ENCODE measurements at places on chromosomes 2 and 18. TPM values are rescaled to one million over a fixed set of nuclear protein-coding genes. Genes with fewer than 3 reads are reported as not detected.
A peak's percentile ranks its signal among the peaks of the same experiment; 100 is the strongest.

Gene CD226
- polyA plus RNA-seq = 0.53 TPM

Gene TXNL4A
- 157 TPM for polyA plus RNA-seq

Gene KRTCAP3
- polyA plus RNA-seq = 3.8 TPM

Gene CD302
- polyA plus RNA-seq = 20.7 TPM

DNA sequence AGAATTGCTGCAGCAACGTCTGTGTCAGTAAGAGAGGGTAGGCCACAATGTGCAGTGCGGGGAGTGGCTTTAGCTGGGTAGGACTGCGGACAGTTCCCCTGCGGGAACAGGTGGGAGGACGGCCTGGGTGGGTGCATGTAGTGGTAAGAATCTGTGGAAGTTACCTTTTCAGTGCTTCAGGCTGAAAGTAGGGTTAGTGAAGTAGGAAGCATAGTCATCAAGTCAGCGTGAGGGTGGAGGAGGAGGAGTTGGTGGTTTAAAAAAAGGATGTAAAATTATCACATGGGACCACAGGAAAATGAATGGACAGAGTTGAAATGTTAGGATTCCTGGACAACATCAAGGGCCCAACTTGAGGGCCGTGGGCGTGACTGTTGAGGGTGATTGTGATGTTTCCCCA lies 13.2 kb downstream of the CEP192 start:
- no peak for DNase-seq

GRCh38 chr2:25979001-25979400 lies 3.3 kb downstream of the KIF3C start:
- DNase-seq = no peak

DNA sequence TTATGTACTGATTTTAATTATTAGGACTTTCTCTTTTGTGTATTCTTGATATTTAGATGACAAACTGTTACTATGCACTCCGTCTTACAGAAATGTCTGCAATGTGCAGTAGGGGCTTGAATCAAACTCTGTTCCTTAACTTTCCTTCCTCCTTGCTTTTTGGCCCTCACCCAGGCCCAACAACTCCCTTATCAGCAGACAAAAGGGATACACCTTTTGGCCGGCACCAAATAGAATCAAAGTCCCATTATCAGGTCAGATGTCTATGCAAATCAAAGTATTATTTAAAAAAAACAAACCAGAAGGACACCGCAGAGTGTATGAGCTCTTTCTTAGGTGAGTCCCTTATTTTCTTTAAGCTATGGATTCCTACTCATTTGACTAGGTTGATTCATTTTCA lies 116.3 kb upstream of the SERPINE2 start:
- DNase-seq = no peak

DNA sequence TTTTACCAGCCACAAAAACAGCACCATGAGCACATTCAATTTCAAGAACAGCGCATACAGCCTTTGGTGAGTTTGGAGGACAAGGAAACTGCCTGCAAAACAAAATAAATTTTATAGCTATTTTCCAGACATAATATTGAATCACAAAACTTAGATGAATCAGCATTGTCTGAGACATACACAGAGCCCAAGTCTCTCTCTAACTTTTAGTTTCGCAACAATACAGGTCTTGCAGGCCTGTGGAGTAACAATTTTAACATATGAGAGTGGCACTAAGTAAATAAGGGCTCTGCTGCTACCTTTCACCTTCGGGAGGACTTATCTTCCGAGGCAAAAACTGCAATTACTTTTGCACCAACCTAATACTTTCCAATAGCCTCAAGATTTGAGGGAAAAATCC lies 56.1 kb upstream of the PEX13 start:
- no peak for DNase-seq

- DNase-seq = no peak
These were observed 14.9 kb downstream of the COPS9 start for GRCh38 chr2:240121190-240121589.

GRCh38 chr2:229417176-229417575 lies 146.1 kb upstream of the PID1 start:
- no peak for DNase-seq

- no peak for DNase-seq
These were observed 17.4 kb upstream of the ANKRD53 start for GRCh38 chr2:70960833-70961647.

DNA sequence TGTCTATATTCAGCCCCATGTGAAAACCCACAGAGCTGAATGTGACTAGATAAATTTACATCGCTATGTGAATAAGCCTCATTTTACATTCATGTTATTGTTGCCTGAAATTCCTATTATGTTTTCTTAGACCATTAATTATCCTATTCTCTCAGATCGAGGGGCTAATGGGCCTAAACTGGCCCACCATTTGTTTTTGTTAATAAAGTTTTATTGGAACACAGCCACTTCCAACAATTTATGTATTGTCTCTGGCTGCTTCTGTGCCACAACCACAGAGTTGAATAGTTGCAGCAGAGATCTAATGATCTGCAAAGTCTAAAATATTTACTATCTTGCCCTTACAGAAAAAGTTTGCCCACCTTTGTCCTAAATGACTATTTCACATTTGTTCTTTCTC lies 61.0 kb downstream of the KLHL14 start:
- no peak for DNase-seq

DNA sequence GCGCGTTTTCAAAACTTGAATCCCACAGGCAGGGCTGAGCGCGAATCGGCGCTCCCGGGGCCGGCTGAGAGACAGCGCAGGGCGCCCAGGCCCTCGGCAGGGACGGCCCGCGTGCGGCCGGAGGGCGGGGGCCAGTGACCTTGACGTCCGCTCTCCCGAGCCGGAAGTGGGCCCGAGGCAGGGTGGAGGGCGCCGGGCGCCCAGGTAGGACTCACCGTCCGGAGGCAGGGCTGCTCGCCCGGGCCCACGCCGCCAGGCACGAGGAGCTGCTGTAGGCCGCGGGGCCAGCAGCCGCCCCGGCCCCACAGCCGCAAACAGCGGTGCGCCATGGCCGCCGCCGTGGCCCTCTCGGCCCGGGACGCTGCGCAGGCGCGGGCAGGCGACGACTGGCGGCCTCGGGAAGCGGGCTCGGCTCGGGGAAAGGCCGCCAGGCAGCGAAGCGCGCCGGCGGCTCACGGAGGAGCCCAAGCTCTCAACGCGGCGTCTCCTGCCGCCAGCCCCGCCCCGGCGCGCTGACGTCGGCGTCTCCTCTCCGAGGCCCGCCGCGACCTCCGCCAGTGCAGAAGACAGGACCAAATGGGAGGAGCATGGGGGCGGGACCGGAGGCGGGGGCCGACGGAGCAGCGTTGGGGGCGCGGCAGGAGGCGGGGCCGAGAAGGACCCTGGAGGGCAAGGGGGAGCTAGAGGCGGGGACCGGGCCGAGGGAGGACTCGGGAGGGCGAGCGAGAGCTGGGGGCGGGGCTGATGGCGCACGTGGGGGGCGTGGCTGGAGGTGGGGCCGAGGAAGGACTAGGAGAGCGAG lies at the start of gene AFG3L2:
TSS of gene AFG3L2 (minus strand) at position 474 of the 802 bp plus-strand sequence. CDS start at position 329, 145 bp downstream.
- peak; percentile 99 for DNase-seq

DNA sequence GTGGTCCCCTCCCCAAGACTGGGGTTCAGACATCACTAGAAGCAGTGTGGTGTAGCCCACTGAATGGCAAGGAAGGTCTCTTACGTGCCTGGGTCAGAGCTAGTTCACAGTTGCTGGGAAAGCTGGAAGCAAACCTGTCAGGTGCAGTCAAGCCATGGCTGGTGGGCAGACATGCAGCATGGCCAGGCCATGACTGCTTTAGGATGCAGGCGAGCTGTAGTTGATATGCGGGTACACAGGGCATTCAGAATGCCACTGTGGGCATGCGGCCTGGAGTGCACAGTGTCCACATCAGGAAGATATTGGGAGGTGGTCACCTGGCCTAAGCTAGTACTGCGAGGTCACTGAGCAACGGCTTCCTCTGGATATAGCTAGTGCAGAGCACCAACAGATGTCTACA lies 11.8 kb upstream of the SLC9A4 start:
- DNase-seq = no peak

DNA sequence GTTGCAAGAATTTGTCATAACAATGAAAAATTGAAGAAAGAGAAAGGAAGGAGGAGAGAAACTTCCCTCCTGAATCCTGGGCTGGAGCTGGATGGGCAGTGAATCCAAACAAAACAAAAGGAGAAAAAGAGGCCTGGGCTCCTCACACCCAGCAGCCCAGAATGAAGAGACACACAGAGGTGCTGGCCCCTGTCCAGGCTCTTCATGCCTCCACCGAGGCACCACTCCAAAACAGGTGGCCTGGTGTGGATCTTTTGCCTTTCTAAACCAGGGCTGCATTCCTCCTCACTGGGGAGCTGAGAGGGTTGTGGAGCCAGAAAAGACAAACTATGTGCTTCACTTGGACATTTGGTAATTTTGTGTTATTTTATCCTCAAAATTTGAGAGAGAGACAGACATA lies 76.0 kb downstream of the FAM124B start:
- no peak for DNase-seq

GRCh38 chr18:76725445-76725844 lies 96.9 kb upstream of the ZNF236 start:
- DNase-seq = no peak

DNA sequence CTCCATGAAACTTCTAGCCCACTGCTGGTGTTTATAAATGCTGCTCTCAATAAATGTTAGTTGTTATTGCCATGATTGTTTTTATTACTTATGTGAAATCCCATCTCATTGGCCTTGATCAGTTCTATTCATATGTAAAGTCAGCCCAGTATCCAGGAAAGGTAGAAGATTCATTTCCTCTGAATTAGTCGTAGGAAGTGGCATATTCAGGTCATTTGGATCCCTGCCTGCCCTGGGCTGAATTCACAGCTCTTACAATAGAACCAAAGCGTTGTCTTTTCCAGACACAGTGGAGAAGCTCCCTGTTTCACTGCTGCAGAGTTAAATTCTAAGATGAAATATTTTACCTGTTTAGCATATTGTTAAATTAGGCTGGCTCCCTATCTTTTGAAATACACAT lies 70.3 kb downstream of the MAIP1 start:
- no peak for DNase-seq

DNA sequence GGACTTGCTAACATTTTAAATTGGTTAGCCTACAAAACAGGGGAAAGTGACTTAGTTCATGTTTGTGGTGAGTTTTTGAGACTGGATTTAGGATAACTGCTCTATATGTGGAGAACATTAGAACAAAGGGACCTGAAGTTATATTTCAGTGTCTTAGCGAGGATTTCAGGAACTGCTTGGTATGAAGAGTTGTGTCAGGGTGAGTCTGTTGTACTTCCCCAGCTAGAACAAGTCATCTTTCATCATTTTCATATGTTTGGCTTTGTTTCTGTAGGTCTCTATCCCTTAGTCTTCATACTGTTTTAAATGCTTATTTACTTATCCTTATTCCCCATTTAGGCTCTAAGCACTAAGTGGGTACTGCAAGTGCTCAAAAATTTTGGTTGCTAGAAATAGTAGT lies 41.9 kb downstream of the KCMF1 start:
- DNase-seq = no peak

DNA sequence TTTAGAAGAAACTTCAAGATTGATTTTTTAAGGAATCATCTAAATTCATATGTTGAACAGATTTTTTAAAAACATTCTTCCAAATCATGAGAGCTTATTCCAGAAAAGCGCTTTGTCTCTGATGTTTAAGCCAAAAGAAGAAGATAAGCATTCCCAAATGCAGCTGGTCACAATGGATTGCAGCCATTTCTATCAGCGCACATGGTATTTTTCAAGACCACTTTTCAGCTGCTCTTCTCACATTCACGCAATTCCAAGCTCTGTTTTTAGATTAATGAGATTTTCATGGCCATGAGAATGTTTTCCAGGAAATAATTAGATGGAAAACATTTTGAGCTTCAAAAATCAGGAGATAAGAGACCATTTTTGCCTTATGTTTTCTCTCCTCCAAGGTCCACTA lies 8.7 kb downstream of the OSBPL1A start:
- peak; percentile 51 for DNase-seq

DNA sequence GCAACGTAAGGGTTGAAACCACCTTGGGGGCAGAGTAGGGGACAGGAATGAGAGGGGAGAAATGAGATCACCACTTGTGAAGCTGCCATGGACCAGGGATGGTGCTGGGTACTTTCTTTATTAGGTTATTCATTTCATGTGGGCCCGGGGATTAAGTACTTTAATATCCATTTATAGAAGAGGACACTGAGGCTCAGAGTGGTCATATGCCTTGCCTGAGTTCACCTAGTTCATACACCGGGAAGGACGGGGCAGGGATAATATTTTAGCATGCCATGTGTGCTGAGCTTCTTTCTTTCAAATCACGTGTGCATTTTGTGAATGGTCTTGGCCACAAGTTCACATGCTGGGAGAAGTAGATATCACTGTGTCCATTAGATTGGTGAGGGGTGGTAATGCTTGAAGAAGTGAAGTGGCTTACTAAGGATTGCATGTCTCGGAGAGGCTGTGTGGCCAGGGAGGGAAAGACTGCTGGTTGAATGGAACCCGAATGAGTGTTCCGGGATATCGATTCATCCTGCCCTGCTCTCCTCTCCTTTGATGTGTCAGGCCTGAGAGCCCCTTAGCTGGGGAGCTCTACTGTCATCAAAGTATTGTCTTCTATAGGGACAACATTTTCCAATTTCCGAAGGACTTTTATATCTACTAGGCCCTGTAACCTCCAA lies 187.1 kb downstream of the MYCN start:
- no peak for DNase-seq

DNA sequence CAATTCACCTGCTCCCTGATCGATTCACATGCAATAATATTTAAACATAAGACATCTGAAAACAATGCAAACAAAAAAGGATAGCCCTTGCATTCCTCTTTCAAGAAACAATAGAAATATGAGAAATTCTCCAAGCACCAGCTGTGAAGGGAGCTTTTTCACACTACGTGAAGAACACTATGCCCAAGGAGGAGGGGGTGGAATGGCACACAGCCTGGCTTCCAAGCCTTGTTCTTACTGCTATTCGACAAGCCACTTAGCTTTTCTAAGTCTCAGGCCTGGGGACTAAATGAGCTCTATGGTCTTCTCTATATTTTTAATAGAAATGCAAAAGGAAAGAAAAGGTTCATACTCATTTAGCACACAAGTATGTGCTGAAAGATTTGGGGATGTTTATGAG lies 92.2 kb upstream of the CHRNA1 start:
- DNase-seq = no peak

- DNase-seq = no peak
These were observed 11.0 kb downstream of the SLC4A3 start for GRCh38 chr2:219638217-219638947.

DNA sequence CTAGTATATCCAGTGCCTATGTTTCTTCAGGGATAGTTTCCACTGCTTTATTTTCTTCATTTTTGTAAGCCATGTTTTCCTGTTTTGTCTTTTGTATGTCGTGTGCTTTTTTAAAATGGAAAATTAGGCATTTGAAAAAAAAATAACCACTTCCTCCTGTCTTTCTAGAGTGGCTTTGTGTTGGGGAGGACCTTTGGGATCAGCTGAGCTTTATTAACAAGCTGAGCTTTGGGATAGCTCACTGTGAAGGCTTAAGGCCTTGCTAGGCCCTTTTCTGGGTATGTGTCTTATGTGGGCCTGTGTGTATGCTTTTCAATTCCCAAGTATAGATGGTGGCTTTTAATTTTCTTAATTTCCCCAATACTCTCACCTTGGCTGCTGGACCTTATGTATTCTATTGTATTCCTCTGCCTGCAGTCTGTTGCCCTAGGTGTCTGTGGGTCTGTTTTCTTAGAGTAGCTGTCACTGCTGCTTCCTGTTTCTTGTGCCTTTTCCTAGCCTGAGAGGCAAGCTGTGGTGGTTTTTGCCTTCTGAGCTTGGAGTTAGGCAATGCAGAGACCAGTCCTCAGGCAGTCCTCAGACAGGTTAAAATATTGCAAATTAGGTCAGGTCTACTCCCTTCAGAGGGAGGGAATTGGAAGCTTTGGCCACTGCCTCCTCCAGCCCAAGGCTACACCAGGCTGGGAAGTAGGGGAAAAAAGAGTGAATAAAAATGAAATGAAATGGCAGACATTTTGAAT lies 134.7 kb downstream of the LDLRAD4 start:
- no peak for DNase-seq
